ENCODE measurements at places on chromosomes 4 and X. TPM values are rescaled to one million over a fixed set of nuclear protein-coding genes. Genes with fewer than 3 reads are reported as not detected.

The PRSS12 gene
- 0.38 TPM for total RNA-seq

The S100G gene
- total RNA-seq: not detected

The ADH1A gene
- total RNA-seq: not detected

The TMPRSS11D gene
- total RNA-seq: not detected

The PLP1 gene
- total RNA-seq: not detected

The KIT gene
- total RNA-seq: 0.02 TPM

The PRDM8 gene
- total RNA-seq: 0.33 TPM

The TMEM31 gene
- not detected for total RNA-seq

The CXorf49 gene
- total RNA-seq: not detected

The VEGFC gene
- 9.2 TPM for total RNA-seq

The TMPRSS11F gene
- total RNA-seq: not detected

The TLR2 gene
- 0.85 TPM for total RNA-seq

The CTSO gene
- total RNA-seq: 0.89 TPM

The SUPT20HL1 gene
- not detected for total RNA-seq

The AFAP1 gene
- 21.0 TPM for total RNA-seq

The FOXO4 gene
- total RNA-seq: 1.4 TPM

The MTNR1A gene
- 0.88 TPM for total RNA-seq

The HSPA4L gene
- total RNA-seq: 7.8 TPM

The HDX gene
- total RNA-seq: 2.0 TPM

The CT83 gene
- not detected for total RNA-seq

The TBC1D19 gene
- total RNA-seq: 3.8 TPM

The NR3C2 gene
- total RNA-seq: 0.02 TPM

The GPC3 gene
- total RNA-seq: not detected

The ARMCX2 gene
- not detected for total RNA-seq

The FAT4 gene
- 2.8 TPM for total RNA-seq

The IKBKG gene
- total RNA-seq: 42.7 TPM

The PNMA3 gene
- total RNA-seq: 0.20 TPM

The ZNF185 gene
- total RNA-seq: 6.6 TPM

The NUP62CL gene
- 16.8 TPM for total RNA-seq

The CSAG1 gene
- 0.53 TPM for total RNA-seq

The BBS7 gene
- 12.8 TPM for total RNA-seq

The EXOC1L gene
- not detected for total RNA-seq

The REELD1 gene
- total RNA-seq: not detected

The FANCB gene
- total RNA-seq: 3.1 TPM

The CXCL8 gene
- total RNA-seq: 6.5 TPM

The PPARGC1A gene
- 0.03 TPM for total RNA-seq

The RENBP gene
- not detected for total RNA-seq

The SLC2A9 gene
- 0.50 TPM for total RNA-seq

The NDP gene
- not detected for total RNA-seq

The FABP2 gene
- total RNA-seq: not detected

The LNX1 gene
- total RNA-seq: not detected

The ANXA5 gene
- 541 TPM for total RNA-seq

The UGT2B10 gene
- not detected for total RNA-seq

The USP17L27 gene
- total RNA-seq: not detected

The SLC25A31 gene
- total RNA-seq: not detected
